ENCODE measurements at places on chromosomes 5 and 9.

- no peak for DNase-seq
Observed at GRCh38 chr9:114392749-114393112, 4.9 kb upstream of the AKNA start.

DNA sequence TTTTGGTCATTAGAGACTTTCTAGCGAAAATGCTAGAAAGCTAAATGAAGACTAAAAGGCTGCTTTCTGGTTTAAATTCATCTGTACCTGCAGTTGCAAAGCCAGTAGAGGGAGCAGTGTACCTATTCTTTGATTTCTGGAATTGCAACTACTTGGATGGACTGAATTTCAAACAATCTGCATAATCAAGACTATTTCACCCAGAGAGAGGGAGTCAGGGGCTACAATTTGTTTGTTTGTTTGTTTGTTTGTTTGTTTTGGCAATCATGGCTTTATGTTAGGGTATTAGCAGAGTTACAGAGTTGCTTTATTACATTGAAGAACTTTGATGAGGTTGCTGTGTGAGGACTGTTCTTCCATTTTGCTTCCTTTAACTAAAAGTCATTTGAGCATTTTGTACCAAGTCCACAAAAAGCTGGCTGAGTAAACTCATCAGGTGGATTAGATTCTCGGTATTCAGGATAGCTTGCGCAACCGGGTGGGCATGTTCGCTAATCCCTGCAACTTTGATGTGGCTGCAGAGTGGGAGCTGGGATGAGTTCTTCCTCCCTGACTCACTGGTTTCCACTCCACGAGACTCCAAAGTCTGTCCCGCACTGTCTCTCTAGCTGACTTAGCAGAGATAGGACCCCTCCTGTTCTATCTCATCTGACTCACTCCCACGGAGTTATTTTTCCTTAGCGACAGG, 80.0 kb upstream of the TUT7 start:
- no peak for DNase-seq

- DNase-seq: no peak
Observed at GRCh38 chr5:119166026-119166425, 95.1 kb downstream of the DMXL1 start.

GRCh38 chr5:43065387-43065947, 25.3 kb upstream of the ANXA2R start:
- no peak for DNase-seq

- no peak for DNase-seq
Observed at GRCh38 chr9:115127191-115127817, 9.3 kb upstream of the TNC start.

DNA sequence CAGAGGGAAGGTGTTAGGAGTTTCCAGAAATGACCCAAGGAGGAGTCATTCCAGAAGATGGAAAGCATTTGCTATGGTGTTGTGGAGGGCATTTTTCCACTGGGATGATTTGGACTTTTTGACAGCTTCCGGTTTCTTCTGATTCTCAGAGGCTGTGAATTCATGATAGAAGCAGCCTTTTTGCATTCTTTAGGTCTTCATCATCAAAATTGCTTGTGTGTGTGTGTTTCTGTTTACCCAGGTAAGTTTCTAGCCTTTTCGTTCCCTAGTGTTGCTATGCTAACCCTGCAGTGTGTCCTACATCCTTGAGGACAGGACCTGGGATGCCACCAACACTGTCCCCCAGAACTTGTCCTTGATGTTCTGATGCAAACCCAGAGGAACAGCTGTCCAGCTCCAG, 19.6 kb downstream of the IRX1 start:
- DNase-seq: no peak

DNA sequence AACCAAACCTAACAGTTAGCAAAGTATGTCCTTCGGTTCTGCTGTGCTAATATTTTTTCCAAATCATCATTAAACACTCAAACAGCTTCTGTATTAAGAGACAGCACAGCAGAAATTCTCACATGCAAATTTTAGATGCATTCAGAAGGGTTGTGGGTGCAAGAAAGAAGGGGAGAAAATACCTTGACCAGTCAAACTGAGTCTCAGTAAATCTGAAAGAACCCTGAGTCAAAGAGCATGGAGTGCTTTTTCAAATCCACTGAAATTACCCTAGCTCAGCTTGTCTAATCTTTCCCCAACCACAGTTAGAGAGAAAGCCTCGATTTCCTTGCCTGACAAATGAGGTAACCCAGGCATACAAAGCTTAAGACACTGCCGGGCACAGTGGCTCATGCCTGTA, 55.1 kb downstream of the RETREG1 start:
- no peak for DNase-seq

- DNase-seq: no peak
Observed at GRCh38 chr9:93674580-93675335, 98.4 kb downstream of the PHF2 start.

DNA sequence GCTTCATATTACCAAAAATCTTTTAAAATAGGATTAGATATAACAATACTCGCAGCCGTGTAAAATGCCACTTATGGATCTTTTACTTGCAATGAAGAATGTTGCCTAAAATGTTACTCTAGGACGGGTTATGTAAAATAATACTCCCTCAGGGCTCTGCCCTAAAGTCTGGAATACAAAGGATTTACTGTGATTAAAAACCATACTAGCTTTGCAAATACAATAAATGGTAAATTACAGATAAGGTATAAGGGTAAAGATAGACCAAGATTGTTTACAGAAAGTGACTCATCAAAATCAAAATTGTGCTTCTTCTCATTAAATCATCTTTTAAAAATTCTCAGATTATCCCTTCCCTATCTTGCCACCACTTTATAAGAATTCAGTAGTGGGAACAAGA, 163.6 kb downstream of the MEF2C start:
- no peak for DNase-seq

- DNase-seq: no peak
Observed at GRCh38 chr9:126809068-126809467, 4.2 kb downstream of the ZBTB43 start.

- no peak for DNase-seq
Observed at GRCh38 chr5:94841598-94842322, 223.3 kb downstream of the SLF1 start.

DNA sequence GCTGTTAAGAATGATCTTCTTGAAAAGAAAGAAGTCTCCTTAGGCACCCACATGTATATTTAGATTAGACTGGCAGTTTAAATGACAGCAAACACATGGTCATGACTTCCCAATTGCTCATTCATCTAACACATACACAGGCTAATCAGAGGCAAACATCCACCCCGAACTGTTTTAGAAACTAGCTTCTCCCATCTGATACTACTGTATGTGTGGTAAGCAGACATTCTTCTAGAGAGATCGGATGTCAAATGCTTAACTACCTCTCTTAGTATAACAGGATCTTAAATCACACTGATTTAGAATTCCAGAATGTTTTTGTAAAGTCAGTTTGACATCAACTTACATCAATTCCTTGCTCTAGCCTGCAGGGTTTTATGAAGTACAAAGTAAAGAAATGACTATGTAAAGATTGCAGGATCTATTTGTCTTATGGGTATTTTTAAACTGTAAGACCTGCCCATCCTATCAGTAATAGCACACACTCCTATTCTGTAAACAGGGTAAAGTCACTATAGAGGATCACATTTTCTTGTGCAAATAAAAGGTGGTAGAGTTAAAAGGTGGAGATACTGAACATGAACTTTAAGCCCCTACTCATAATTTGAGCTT, 239.7 kb downstream of the MLLT3 start:
- no peak for DNase-seq

DNA sequence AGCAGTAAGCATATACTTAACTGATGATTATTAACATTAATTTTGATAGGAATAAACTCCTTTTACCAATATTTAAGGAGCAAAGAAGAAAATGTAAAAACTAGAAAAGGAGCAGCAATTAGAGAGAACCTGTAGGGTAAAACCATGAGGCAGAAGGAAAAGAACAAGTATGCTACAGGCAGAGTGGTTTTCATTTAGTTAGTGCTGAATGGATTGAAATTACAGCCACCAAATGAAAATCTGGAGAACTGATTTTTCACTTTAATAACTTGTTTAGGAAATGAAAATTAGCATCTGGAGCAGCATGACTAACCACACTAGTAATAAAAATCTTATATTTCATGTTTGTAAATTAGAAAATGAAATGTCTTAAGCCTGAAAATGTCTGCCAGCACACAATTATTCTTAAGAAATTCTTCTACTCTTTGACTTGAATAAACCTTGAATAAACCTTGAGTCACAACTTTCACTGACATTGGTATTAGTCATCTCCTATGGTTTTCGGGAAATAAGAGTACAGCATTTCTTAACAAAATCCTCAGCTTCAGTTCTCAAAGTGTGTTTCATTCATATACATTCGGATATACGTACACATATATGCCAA, 1504.9 kb upstream of the C9orf72 start:
- DNase-seq: no peak

GRCh38 chr9:136926154-136926704, 18.3 kb downstream of the FBXW5 start:
- DNase-seq: no peak

- no peak for DNase-seq
Observed at GRCh38 chr9:27436234-27436633, 87.9 kb upstream of the IFNK start.

- DNase-seq: no peak
Observed at GRCh38 chr9:75892216-75892911, 1.9 kb downstream of the PCSK5 start.
